ENCODE measurements at places on chromosomes 7 and 10.

GRCh38 chr10:60937784-60938654 lies 6.0 kb downstream of the RHOBTB1 start:
- no peak for DNase-seq

GRCh38 chr10:75910032-75910431 lies 478.6 kb downstream of the LRMDA start:
- DNase-seq: peak; percentile 34

DNA sequence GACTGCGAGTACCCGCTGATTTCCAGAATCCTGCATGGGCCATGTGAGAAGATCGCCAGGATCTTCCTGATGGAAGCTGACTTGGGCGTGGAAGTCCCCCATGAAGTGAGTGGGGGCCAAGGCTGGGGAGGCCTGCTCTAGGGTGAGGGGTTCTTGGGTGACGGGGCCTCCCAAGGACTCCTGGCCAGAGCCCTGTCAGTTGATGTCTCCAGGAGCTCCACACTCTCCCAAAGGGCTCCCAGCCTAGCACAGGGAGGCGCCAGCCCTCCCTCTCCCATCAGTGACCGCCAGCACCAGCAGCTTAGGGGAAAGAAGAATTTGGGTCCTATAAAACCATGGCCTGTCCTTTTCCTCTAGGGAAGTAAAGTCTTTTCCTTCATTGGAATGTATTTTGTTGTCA lies 9.8 kb upstream of the ZNF22 start:
- no peak for DNase-seq

DNA sequence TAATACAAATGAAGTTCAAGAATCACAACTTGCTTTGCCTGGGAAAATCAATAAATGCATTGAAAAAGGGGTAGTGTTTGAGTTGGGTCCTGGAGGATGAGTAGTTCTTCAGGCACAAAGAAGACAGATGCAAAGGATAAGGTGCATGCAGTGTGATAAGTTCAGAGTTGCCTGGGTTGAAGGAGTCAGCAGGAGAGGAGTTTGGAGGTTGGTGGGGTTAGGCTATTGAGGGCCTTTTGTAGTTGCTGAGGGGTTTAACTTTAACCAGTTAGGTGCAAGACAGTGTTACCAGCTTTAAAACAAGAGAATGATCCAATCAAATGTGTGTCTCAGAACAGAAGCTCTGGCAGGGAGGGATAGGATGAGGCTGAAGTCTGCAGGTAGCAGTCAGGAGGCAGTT lies 44.3 kb upstream of the GLCCI1 start:
- DNase-seq: no peak

DNA sequence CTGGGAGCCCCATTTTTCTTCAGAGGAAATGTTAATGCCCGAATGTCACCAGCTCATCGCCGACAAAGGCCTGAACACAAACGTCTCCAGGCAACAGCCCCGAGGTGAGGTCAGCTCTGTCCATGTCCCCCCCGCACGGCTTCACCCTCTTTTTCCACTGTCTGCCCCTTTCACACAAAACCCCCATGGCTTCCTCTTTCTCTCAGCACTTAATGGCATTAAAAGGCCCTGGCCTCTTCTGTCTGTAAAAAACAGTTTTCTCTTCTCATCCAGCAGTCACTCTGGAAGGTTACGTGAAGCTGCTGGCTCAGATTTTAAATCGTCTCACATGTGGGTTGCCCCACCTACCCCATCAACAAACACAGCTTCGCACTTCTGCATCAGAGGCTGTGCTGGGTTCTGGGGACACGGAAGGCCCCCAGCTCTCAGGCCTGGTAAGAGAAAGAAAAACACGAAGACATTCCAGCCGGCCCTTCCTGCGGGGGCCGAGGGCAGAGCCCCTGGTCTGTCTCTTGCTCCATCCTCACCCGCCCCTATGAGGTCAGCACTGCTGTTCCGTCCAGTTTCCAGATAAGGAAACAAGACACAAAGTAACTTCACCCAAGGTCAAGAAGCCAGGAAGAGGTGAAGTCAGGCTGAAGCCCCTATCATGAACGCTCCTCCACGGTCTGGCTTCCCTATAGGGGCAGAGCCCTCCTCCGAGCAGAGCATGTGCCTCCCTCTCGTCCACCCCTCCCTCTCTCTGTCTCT lies 91.1 kb upstream of the PDGFA start:
- DNase-seq: no peak

DNA sequence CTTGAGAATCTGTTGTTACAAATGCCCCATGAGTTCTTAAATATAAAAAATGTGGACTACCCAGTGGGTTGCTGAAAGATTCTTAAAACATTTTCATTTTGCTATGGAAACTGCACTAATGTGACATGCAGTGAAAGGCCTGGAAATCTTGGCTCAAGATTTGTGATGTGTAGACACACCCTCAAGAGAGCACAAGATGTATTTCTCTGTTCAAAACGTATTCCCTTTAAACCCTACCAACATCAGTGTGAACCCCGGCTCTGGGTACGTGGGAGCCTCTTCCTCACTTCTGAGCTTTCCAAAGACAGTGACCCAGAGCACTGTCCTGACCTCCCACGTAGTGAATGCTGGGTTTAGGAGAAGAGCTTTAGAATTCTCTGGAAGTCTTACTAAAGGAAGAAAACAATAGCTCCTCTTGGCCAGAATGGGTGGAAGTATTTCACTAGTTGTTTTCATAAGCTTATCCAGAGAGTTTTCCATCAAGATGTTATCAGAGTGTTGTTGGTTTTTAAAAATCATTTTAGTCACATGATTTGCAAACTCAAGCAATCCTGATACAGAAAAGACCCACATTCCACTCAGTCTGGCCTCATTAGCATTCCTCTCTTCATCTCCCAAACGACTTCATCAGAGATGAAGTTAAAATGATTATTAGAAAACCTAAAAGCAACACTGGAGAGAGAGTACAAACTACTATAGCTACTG lies 81.5 kb upstream of the AFAP1L2 start:
- no peak for DNase-seq

DNA sequence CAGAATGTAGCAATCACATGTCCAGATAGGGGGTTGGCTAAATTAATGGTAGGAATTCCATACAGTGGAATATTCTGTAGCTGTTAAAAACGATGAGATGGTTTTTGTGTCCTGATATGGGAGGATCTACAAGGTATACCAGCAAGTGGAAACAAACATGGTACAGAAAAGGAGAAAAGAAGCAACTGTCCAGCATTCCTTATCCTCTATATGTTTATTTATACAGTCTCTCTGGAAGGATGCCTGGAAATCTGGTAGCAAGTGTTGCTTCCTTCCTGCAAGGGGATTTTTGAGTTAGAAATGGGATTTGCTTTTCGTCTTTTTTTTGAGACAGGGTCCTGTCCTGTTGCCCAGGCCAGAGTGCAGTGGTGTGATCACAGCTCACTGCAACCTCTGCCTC lies 19.3 kb downstream of the IL15RA start:
- no peak for DNase-seq

- DNase-seq: no peak
These were observed at the start of gene NPC1L1 for GRCh38 chr7:44541028-44541869. Gene NPC1L1 (minus strand): TSS chr7:44541330. CDS start chr7:44541259, 71 bp downstream.

DNA sequence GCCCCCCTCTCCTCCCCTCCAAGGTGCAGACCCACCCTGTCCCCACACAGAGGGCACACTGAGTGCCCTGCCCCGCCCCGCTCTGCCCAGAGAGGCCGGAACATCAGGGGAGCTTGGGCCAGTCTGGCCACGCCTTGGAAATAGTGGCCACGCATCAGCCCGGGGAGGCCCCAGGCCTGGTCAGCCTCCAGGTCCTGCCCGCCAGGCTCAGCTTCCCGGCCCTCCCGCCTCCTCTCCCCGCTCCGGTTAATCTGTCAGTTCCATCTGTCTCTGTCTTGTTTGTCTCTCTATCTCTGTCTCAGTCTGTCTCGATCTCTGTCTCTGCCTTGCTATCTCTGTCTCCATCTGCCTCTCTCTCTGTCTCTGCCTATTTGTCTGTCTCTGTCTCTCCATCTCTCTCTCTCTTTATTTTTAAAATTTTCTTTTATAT lies 28.9 kb upstream of the TNRC18 start:
- DNase-seq: peak; percentile 34

Data from RPMI7951 (cell line).